Frontal cortex (tissue), 4 donors: ENCODE measurements at places on chromosomes 5 and 9.

DNA sequence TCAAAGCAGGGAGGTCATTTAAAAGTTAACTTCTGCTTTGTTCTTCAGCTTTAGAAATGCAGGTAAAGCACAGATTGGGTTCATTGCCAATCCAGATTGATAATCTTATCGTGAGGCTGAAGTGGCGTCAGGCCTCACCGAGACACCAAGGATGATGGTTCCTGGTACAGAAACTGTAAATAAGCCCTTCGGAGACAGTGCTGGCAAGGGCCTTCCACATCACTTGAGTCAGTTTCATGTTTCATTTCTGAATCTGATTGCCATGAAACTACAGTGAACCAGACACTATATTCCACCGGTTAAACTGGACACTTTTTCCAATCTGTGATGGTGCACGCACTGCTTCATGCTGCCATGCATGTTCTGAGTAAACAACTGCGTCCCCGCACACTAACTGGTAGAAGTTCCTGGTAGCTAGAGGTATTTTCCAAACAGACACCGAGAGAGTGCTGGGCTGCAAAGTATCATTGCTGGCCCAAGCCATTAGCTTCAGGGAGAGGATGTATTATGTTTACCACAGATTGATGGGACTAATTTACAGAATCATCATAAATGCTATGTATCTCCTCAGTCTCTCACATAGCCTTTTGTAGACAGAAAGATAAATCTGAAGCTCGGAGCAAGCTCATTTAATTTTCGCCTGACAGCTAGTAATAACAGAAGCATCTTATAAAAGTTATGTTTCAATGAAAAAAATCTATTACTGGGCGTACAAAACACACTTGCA lies 336.1 kb downstream of the GLIS3 start:
- no peak for DNase-seq

DNA sequence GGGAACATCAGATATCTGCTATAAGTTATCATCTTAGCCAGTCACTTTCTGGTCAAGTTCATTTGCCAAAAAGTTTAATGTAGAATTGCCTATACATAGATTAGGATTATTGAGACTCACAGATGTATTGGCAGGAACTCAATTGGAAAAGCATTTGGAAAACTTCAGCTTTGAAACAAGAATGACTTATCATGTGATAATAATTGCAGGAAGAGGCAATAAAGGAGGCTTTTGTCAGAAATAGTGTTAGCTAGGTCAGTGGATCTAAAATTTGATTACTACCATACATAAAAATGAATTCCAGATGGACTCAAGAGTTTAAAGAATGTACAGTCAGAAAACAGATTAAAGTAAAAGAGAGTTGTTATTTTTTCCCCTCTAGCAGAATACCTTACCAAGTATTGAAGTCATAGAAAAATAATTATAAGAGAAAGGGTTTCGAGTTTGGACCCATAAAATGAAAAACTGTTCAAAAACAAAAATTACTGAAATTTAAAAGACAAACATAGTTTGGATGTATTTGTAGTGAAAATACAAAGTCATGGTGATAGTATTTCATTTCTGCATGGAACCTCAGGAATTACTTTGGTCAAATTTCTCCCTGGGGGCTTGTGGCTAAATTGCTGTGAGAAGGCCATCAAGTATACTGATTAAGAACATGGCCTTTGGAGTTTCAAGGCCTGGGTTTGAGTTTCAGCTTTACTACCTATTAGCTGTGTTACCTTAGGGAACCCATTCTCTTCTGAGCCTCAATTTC lies 159.9 kb downstream of the TMEM38B start:
- DNase-seq: no peak

GRCh38 chr9:116002624-116003023 lies 151.0 kb upstream of the PAPPA start:
- DNase-seq: no peak

DNA sequence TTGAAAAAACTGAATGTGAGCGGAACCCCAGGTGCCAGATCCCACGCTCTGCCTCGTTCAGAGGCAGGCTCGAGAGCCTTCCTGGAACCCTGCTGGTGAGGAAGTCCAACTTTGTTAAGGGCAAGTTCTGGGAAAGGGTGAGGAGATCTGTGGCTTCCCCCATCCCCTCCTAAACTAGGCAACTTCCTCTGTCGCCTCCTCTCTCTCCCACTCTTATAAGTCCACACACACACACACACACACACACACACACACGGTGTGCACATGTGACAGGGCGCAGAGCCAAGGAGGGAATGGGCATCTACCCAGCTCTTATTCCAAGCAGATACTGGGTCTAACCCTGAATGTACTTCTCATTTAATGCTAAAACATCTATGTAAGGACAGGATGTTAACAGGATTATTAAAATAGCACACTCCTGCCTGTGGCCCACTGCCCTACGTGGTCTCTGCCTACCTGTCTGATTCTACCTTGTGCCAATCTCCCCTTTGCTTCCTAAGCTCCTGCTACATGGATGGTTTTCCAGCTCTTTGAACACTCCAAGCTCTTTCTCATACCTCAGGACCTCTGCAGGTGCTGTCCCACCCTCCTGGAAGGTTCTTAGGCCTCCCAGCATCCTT lies 72.4 kb upstream of the FBXW11 start:
- DNase-seq: no peak

- DNase-seq: no peak
Observed at GRCh38 chr9:94212531-94212930, 46.6 kb upstream of the ZNF169 start.

DNA sequence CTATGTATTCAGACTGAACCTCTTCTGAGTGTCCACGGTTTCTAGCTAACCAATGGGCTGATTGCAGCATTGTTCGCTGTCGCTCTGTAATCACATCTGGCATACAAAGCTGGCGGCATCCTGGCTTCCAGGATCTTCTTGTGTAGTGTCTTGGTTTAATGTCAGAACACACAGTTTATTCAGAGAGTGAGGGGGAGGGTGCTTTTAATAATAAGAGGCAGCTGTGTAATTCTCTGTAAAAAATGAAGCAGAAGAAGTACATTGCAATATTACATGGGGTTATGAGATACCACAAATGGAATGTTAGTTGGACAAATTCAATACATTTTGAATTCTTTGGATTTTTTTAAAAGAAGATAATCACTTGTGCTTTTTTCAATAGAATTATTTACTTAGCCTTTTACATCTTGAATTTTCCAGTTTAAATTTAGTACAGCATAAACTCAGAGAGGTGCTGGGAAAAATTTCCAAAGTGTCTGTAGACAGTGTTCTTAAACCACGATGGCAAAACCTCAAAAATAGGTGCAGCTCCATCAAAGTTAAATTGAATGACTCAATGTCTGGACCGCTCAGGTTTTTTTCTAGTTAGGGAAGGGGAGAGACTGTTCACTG lies 206.0 kb downstream of the PCSK1 start:
- no peak for DNase-seq

DNA sequence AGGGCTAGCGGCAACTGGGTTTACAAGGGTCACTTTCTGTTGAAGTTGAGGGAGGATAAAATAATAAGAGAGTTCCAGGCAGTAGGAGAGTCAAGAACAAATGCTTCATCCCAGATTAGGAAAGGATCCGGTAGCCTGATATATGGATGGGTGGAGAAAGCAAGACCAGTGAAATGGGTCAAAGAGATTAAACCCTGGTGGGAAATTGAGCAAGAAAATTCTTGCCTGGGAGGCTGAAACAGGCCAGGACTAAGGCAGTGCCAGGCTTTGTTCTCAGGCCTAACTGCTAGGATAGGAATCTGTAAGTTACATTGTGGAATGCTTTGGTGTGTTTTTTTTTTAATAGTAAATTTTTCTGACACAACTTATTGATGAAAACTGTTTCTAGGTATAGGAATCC lies 257.4 kb upstream of the RFX3 start:
- no peak for DNase-seq

DNA sequence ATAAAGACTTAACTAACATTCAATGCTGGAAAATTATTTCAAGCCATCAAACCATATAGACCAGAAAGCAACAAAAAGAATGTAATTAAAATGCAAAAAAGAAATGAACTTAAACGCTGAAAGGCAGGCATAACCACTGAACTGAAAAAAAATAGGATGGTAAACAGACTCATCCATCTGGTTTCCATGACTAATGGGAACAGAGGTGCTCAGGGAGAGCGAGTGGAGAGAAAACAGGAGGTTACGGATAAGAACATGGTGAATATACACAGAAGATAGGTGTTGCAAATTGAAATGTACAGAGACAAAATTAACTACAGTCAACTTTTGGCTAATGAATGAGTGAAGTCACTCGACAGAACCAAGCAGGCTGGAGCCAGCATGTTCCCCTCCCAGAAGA lies 43.5 kb upstream of the RNF38 start:
- no peak for DNase-seq

DNA sequence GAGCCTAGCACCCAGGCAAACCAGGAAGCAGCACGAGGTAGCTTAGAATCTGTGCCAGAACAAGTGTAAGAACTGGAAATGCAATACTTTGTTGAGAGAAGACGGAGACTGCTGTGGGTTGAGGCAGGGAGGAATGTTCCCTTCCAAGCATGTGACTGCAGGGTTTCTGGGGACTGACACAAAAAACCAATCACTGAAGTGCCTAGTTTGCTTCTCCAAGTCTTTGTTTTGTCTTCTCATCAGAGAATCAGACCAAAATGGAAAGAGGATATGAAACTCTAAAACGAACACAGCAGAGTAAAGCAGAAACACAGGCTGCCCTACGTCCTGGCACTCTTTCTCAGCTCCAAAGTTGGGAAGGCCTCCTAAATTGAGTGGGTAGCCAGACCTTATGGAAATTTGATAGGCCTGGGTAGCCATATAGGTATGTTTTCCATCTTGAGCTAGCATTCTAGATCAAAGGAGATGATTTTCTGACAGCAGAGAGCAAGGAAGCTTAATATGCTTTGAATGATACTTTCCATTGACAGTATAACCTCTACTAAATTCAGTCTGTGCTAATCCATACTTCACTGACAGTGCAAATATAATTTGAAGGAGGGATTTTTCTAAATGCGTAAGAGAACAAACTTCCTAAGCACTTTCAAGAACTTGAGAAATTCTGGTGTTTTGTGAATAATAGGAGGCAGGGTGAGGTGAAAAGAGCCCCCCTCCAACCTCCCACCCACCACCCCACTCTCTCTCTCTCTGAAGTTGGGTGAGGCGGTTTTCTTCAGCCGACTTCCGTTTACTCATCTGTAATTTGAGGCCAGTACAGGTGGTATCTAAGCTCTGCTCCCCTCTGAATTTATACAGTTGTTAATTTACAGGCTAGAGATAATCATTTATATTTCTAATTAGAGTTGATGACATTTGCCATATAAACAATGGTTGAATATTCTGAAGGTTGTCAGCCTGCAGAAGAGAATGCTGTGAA lies 5.5 kb downstream of the ADRB2 start:
- DNase-seq: no peak

DNA sequence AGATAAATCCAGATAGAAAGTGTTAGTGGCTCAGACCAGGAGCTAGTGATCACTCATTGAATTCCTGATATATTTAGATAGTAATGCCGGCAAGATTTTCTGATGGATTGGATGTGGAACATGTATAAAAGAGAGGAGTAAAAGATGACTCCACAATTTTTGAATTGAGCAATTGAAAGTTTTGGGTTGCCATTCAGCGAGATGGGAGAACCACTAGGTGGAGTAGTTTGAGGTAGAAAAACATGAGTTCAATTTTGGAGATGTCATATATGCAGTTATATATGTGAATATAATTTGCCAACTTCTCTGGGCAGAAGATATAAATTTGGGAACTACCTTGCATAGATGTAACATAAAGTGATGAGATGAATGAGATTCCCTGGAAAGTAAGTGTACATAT lies 502.5 kb upstream of the SEMA6A start:
- DNase-seq: no peak

- DNase-seq: no peak
Observed at GRCh38 chr5:95959888-95960666, 1.6 kb downstream of the ELL2 start.

DNA sequence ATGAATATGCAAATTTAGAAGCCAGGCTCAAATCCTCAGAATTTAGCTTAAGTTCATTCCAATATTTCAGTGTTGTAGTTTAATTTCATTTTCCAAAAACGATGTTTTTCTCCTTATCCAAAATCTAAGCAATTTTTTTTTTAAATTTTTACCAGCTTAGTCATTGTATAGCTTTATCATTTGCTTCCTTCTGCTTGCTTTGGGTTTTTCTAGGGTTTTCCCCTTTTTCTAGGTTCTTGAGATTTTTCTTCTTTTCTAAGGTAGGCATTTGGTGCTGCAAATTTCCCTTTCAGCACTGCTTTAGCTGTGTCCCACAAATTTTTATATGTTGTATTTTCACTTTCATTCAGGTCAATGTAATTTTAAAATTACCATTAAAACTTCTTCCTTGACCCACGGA lies 34.4 kb upstream of the CCDC112 start:
- no peak for DNase-seq

GRCh38 chr5:177194268-177194667 lies 60.7 kb downstream of the NSD1 start:
- no peak for DNase-seq

DNA sequence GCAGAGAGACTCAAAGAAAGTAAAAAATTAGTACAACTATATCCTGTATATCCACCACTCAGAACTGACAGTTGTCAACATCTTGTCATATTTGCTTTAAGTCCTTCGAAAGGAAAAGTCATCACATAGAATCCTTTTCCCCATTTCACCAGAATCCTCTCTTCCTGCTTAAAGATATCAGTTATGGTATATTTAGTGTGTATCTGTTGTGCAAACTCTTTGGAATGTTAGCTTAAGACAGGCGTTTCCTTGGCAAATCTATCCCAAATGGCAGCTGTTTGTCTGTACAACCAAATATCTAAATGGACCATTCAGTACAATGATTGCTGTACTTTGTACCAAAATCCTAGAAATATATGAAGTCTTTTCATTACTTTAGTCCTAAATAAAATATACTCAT lies 98.5 kb downstream of the ITGA1 start:
- no peak for DNase-seq

GRCh38 chr5:178450121-178451028 lies 139.8 kb downstream of the COL23A1 start:
- no peak for DNase-seq

DNA sequence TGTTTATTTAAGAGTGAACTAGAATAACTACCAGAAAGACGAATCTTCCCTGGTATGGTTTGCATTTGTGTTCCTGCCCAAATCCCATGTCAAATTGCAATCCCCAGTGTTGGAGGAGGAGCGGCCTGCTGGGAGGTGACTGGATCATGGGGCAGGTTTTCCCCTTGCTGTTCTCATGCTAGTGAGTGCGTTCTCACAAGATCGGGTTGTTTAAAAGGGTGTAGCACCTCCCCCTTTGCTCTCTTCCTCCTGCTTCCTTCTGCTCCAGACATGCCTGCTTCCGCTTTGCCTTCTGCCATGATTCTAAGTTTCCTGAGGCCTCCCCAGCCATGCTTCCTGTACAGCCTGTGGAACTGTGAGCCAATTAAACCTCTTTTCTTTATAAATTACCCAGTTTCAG lies 210.3 kb upstream of the TBC1D2 start:
- DNase-seq: no peak

- DNase-seq: no peak
Observed at GRCh38 chr5:28499766-28500290, 1461.4 kb upstream of the CDH9 start.

DNA sequence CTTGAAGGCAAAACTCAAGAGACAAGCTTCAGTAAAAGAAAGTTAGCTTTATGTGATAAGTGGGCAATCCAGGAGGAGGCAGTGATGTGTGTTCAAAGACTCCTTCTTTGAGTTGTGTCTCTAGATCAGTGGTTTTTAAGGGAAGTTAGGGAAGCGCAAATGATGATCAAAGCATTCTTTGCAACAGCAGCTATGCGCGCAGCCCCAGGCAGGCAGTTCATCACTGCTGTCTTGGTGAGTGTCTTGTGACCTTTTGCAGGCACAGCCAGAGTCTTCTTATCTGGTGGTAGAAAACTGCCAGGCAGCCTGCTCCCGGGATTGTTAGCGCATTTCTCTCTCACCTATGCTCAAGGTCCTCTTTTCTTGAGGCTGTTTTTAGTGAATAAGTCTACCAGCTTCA lies 40.3 kb upstream of the CLK4 start:
- no peak for DNase-seq
